Suprapubic skin (tissue), 4 donors: ENCODE measurements at places on chromosomes 4 and X.

DNA sequence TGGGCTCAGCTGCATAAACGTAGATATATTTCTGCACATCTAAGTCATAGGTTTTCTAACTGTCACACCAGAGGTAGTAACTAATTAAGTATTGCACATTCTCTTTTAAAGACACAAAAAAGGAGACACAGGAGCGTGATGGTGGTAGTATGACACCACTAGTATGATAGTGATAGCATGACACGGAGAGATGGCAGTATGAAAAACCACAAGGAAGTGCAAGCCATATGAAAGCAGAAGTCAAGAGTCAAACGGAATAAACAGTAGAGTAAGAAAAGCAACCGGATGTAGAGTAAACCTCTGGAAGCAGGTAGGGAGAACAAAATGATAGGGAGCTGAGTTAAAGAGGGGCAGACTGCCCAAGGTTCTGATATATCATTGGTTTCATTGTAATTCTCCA lies 382.2 kb upstream of the INTU start:
- no peak for DNase-seq

DNA sequence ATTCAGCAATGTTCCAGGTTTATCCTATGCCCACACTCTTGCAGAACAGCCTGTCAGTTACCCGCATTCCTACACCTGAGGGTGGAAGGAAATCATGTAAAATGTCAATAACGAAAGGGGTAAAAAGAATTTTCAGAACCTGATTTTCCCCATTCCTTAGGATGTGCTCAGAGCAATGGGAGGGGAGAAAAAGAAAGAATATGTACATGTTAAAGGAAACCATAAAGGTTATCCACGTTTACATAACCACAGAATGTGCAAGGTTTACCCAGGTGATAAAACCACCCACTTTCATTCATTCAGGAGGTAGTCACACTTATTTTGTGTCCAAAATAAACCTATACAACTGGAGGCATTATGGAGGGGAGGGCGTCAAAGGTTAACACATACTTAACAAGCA lies 335.5 kb downstream of the ZNF674 start:
- DNase-seq, result no peak

GRCh38 chrX:13212191-13212651 lies 107.6 kb downstream of the ATXN3L start:
- DNase-seq, result no peak

DNA sequence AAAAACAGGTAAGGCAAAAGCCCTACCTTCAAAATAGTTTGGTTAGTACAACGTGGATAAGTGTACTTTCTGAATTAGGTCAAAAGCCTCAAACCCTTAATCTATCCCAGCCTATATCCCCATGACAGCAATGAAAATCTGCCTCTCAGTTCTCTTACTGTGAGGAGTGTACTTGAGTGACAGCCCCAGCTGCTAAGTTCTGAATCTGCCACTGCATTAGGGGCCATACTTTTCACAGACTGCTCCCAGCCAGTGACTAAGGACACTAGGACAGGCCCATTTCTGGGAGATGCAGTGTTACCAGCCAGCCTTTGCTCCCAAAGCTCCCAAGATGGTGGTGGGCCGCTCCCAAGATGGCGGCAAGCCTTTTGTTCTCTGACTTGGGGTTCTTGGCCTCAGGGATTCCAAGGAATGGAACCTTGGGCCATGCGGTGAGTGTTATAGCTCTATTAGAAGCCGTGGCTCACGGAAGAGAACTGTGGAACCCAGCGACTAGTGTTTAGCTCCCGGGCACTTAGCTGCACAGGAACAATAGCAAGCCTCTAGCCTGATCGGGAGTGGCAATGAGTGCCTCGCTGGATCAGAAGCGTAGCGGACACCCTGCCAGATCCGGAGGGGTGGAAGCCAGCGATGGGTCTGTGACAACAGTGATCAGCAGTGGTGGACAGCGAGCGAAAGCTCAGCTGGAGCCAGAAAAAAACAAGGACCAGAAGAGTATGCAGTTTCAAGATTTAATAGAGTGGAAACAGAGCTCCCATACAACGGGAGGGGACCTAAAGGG lies 175.6 kb upstream of the NRK start:
- no peak for DNase-seq

DNA sequence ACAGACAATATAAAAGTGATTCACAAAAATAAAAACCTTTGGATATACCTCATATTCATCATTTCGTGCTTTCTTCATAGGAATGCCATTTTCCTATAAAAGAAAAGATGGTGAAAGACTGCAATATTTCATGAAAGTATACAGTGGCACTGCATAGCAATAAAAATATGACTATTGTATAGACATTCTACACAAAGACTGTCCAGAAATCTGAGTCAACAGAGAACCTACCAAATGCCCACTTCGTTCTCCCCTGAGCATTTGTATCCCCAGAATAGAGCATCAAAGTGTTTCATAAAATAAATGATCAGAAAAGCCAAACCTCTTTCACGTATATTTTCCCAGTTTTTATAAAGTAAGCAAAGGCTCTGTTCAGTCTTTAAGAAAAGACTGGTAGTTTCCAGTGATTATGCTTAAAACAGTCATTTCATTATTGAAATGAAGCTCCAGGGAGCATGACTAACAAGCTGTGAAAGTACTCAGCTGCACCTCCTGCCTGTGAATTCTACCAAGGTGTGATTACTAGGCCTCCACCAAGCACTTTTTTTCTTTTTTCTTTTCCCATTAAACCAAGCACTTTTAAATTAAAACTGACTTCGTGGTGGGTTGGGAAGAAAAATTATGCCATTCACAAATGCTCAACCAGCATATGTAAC lies 20.2 kb downstream of the PPA2 start:
- DNase-seq, result no peak

- no peak for DNase-seq
Measured at GRCh38 chrX:18789916-18790315, 82.5 kb downstream of the PPEF1 start.
